ENCODE measurements at places on chromosomes 3 and 15.

- no peak for DNase-seq
These were observed 89.6 kb upstream of the THBS1 start for GRCh38 chr15:39491115-39491885.

DNA sequence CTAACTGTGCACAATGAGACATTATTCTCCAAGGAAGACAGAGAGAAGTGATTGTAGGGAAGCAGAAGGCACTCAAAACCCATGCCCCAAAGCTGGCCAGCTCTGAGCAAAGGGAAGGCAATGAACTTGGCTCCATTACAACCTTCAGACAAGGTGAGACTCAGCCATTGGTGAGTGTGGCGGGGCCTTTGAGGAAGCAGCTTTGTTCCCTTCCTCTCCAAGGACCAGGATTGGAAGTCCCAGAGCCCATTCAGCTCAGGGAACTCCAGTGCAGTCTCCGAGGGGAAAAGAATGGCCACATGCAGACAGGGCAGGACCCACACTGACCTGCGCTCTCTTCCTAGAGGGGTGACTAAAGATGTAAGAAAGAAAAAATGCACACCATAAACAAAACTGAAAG, 23.1 kb downstream of the HEG1 start:
- no peak for DNase-seq

GRCh38 chr15:47822048-47822447, 104.7 kb downstream of the SEMA6D start:
- DNase-seq, result no peak

- no peak for DNase-seq
These were observed 187.4 kb upstream of the LINGO1 start for GRCh38 chr15:77819851-77820728.

- DNase-seq, result no peak
These were observed 105.6 kb downstream of the GTPBP8 start for GRCh38 chr3:113096188-113096892.

- DNase-seq, result no peak
These were observed 14.9 kb upstream of the CRABP1 start for GRCh38 chr15:78325092-78325843.

DNA sequence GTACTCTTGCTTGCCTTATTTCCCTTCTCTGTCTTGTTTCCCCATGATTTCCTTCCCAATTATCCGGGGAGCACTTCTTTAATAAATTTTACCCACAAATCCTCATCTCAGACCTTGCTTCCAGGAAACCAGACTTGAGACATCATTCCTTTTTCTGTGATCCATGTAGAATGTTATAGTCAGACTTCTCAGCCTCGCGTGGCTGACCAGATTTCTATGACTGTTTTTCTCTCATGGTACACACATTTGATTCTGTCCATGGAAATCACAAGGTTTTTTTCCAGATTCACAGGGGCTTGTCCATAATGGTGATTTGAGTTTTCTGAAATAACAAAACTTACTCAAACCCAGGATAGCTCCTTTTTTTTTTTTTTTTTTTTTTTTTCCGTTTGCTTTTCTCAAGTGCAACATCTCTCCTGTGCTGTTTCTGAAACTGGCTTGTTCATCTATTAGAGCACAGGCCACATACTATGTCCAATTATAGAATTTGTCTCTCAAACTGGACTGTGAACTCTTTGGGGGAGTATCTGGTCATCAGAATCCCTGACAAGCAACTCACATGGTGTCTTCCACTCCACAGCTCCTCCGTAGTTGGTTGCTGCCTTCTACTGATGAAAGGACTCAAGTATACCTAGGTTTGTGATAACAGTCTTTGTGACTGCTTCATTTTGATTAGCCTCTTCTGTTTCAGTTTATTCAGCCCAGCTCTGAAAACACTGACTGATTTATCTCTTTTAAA, 50.8 kb downstream of the RBMS3 start:
- no peak for DNase-seq

DNA sequence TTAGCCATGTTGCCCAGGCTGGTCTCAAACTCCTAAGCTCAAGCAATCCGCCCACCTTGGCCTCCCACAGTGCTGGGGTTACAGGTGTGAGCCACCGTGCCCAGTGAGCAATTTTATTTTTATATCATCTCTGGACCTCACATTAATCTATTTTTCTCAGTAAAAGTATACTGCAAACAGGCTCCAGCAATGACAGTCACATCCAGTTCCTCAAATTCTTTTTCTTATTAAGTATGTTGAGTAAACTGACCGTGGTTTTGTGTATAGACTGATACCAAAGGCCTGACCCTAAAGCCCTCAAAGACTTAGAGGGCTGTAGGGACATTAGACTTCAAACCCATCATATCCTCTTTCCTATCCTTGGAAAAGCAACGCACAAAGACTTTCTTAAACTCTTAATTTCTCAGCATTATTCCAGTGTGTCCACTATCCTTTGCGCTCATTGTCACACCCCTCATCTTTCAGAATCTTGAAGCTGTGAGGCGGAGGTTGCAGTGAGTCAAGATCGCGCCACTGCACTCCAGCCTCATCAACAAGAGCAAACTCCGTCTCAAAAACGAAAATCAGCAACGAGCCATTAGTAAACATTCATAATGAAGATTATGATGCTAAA, 2.0 kb downstream of the NGLY1 start:
- no peak for DNase-seq

- no peak for DNase-seq
These were observed 284.1 kb downstream of the FHIT start for GRCh38 chr3:60967141-60967540.

DNA sequence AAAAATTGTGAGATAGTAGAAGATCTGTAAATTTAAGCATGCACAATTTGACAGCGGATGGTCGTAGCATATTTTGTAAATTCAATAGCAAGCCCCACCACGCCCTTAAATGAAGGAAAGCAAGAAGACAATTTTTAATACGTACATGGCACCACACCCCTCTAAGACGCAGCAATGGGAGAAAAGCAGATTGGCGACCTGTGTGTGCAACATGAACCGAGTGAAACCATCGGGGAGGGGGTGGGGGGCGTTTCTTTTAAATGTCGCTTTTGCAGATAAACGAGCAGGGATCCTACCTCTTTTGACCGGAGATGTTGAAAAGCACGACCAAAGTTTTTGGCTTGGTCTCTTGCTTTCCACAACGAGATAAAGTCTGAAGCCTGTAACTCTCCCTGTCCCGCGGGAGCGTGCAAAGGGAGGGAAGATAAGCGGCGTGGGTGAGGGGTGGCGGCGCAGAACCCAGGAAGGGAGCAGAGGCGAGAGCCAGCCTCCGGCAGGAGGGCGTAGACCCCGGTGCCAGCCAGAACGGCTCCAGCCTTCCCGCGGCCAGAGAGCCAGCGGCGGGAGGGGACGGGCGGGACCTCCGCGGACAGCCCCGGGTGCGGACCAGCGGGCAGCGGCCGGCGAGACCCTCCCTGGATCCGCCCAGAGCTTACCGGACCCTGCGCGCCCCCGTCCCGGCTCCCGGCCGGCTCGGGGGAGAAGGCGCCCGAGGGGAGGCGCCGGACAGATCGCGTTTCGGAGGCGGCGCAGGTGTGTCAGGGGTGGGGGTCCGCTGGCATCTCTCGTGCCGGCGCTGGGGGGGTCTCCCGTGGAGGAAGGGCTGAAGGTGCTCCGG, at the start of gene CHL1:
TSS of gene CHL1 (plus strand) at position 453 of the 838 bp plus-strand sequence. CDS start 123,014 bp downstream, outside the sequence.
- DNase-seq, result no peak

Measured in stimulated activated CD8-positive, alpha-beta memory T cell treated with anti-CD3 and anti-CD28 coated beads, Interleukin-4, amount 100 ng/mL, for 4 hours (primary cell).